Stimulated activated naive CD4-positive, alpha-beta T cell (primary cell): ENCODE measurements at places on chromosomes 3 and 15.

DNA sequence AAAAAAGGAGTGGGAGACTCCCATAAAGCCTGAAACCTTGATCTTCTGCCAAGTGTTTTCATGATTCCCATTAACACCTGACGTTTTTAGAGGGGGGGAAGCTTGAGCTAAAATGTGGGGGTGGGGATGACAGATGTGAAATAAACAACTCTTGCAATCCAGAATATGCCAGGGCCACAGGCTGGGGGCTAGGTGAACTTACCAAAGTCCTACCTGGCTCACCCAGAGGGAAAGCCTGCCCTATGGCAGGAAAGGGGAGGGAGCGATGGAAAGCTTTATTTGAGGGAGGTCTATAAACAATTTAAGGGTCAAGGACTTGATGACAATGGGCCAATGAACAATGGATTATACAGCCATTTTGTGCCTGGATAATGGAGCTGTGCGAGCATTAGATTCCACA is 108.3 kb downstream of the LRIG1 start:
- no peak for DNase-seq

GRCh38 chr15:39892418-39892817 is 27.6 kb downstream of the GPR176 start:
- DNase-seq: no peak

- DNase-seq: no peak
Observed at GRCh38 chr3:9330166-9330703, 32.6 kb upstream of the THUMPD3 start.

- DNase-seq: no peak
Observed at GRCh38 chr3:188578576-188579363, 424.8 kb downstream of the LPP start.

DNA sequence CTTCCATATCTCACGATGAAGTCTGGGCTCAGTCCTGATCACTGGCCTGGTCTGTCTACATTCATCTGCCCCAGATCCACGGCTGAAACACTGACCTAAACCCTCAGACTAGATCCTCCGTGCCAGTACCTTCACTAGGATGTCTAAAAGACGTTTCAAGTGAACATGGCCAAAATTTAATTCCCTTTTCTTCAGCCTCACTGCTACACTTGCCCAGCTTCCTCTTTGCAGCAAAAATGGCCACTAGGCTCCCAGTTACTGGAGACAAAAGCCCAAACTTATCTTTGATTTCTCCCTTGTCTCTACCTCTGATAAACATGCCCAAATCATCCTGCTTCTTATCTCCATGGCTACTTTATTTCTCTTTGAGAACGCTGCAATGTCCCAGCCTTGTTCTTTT is 1.7 kb downstream of the RASSF1 start:
- DNase-seq: no peak

GRCh38 chr3:43923104-43923882 is 232.6 kb downstream of the ABHD5 start:
- no peak for DNase-seq

DNA sequence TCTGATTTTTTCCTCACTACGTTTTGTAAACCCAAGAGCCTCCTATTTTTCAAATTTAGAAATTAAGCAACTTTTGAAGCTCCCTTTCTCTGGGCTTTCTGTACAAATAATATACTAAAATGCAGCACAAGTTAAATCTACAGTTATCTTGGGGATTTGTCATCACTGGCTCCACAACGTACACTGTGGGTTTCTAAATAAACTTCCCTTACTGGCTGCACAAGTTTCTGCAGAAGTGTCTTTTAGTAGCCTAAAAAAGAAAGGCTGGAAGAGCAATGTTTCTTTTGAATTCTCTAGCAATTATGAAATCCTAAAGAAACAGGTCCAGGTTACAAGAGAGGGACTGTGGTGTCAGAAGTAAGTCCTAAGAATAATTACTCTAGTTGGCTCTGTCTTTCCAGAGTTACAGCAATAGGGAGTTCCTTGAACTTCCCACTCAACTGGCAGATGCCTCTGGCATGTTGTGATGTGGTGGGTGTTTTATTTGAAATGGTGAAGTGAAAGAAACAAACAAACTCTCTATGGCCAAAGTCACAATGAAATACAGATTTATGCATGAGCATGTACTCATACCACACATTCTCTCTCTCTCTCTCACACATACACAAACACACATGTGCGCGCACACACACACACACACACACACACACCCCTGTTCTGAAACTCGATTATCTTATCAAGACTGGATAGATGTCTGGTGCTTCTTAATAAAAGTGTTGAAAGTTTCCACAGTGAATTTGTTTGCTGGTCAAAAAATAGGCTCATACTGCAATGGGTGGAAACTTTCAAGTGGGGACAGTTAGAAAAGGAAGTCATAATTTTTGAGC is 198.2 kb downstream of the SSR3 start:
- DNase-seq: no peak

DNA sequence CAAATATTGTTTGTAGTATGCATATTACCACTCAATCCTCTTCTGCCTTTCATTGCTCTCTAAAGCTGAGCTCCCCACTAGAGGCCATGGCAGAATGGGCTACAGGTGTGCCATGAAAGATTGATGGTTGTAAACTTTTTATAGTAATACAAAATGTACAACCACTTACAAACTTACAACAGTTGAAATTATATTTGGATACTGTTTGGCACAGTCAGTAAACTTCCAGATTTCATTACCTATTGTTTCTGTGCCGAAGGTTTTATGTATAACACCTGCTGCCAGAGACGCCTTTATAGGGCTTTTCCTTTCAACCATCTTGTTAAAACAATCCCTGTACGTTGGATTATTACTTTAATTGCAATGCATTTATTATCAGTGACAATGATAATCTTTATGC is 7.0 kb downstream of the ROPN1 start:
- no peak for DNase-seq

- no peak for DNase-seq
Observed at GRCh38 chr3:183539811-183540210, 15.7 kb downstream of the KLHL6 start.

GRCh38 chr15:39904115-39904514 is 16.0 kb downstream of the GPR176 start:
- no peak for DNase-seq

- no peak for DNase-seq
Observed at GRCh38 chr15:92082006-92082843, 228.7 kb downstream of the SLCO3A1 start.

DNA sequence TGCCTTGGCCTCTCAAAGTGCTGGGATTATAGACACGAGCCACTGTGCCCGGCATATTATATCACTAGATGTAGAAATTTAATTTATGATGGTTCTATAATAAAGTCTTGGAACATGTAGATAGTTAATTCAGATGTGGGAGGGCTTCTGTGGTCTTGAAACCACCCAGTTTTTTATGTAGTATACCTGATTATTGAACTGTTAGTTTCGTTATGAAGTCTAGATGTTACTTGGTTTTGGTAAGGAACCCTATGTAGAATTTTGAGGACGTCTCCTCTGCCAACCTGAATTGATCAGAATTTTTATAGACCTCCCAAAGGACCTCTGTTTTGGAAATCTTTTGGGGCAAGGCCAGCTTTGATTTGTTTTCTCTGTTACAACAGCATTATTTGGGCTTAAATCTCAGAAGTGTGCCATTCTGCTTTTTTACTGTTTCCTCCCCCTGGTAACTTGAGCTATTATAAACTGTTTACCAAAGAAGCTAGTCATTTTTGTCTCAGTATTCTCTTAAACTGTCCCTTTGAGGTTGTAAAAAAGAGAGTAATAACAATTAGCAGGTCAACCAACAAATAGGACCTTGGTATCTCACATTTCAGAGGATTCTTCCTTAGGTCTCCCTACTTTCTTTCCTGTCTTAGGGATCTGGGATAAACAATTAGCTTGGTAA is 20.8 kb downstream of the AKAP13 start:
- no peak for DNase-seq

DNA sequence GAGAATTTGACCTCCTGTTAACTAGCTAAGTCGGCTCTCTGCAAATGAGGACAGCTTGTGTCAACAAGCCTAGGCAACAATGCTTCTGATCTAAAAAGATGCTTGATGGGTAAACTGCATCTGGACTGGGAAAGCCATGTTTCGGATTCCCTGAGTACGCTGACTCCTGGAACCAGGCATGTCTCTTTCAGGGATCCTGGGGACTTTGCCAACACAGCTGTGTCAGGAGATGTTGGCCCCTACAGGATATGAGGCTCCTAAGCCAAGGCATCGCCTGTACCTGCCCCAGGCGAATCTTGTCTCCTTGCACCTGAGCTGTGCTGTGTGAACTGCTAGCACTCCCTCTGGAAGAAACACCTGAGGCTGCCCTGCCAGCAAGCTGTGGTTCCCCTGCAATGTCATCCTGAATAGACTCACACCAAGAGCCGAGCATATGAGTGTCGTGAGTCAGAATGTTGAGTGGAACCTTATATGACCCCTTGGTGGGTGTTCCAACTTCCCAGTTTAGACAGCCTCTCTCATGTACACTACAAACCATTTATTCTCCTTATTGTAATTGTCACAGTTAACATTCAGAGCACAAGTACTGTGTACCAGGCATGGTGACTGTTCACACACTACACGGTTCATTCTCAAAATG is 17.0 kb downstream of the EOGT start:
- no peak for DNase-seq

GRCh38 chr15:81653259-81653658 is 279.2 kb upstream of the TMC3 start:
- no peak for DNase-seq

GRCh38 chr3:180176059-180176458 is 139.3 kb upstream of the PEX5L start:
- no peak for DNase-seq

DNA sequence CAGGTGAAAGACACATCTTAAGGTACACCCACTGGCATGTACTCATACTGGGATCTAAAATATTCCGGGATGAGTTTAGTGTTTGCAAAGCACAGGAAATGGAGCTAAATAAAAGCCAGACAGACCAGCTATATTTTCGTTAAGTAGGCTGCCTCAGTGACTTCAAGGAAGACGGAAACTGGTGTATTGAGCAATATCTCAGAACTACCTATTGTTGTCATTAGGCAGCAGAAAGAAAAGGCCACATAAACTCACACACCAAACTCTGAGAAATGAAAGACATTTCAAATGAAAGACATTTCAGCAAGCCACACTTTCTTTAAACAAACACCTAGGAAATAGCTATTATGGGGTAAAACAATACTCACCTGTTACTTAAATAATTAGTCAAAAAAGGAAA is 761.7 kb upstream of the SEMA6D start:
- no peak for DNase-seq

GRCh38 chr15:72800833-72801481 is 17.4 kb upstream of the ADPGK start:
- no peak for DNase-seq

DNA sequence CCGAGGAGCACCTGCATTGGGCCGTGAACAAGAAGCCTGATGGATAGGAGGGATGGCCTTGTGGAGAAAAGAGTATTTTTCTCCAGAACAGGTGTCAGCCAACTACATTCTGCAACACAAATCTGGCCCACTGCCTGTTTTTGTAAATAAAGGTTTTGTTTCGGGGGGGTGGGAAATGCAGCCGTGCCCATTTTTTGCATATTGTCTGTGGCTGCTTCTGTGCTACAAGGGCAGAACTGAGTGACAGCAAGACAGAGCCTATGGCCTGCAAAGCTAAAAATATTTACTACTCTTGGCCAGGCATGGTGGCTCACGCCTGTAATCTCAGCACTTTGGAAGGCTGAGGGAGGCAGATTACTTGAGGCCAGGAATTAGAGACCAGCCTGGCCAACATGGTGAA is 95.9 kb upstream of the AKAP13 start:
- DNase-seq: no peak

DNA sequence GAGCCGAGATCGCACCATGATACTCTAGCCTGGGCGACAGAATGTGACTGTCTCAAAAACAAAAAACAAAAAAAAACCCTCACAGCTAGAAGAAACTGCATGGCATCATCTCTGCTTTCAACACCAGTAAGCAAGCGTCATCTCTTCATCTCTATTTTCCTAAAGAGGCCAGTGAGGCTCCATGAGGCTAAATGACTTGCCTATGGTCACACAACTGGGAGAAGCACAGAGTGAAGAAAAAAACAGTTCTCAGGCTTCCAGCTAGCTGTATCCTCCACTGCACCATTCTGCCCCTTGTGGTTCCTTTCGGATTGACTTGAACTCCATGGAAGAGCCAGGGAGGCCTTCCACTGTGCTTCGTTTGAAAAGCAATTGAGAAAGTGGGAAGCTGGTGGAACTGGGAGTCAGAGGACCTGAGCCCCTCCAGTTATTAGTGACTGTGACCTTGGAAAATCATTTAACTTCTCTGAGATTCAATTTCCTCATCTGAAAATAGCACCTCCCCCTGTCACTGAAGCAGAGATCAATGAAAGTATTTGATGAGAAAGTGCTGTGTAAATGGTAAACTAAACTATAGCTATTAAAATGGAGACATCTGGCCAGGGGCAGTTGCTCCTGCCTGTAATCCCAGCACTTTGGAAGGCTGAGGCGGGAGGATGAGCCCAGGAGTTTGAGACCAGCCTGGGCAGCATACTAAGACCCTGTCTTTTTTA is 32.1 kb upstream of the DENND4A start:
- no peak for DNase-seq

- DNase-seq: no peak
Observed at GRCh38 chr3:169661361-169662131, 2.0 kb downstream of the MECOM start.

GRCh38 chr15:93213281-93213680 is 124.3 kb upstream of the RGMA start:
- no peak for DNase-seq

GRCh38 chr15:25773248-25773647 is 89.9 kb downstream of the ATP10A start:
- DNase-seq: no peak

DNA sequence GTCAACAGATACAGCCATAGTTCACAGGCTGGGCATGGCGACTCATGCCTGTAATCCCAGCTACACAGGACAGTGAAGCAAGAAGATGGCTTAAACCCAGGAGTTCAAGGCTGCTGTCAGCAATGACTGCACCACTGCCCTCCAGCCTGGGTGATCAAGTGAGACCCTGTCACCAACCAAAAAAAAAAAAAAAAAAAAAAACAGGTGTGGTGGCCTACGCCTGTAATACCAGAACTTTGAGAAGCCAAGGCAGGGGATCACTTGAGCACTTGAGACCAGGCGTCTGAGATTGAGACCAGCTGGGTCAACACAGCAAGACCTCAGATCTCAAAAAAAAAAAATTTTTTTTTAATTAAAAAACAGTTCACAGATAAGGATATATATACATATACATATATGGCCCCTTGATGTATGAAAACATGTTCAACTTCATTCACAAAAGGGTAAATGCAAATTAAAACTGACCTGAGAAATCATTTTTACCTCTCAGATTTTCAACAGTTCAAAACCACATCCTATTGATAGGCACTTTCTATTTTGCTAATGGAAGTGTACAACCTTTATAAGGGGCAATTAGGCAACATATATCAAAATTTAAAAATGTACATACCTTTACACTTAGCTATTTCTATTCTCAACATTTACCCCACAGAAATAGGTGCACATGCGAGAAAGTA is 51.1 kb downstream of the OSBPL10 start:
- no peak for DNase-seq
